ENCODE measurements at places on chromosomes 4 and X. TPM values are rescaled to one million over a fixed set of nuclear protein-coding genes. Genes with fewer than 3 reads are reported as not detected.

The FREM3 gene
- not detected for total RNA-seq

- DNase-seq, result peak; percentile 39
These were observed at the start of gene LIMCH1 for GRCh38 chr4:41538017-41538733. LIMCH1 (plus strand) TSS chr4:41538157; CDS start chr4:41605996, 67,839 bp downstream.

The GABRE gene
- 4.6 TPM for total RNA-seq

The IL21 gene
- not detected for total RNA-seq

DNA sequence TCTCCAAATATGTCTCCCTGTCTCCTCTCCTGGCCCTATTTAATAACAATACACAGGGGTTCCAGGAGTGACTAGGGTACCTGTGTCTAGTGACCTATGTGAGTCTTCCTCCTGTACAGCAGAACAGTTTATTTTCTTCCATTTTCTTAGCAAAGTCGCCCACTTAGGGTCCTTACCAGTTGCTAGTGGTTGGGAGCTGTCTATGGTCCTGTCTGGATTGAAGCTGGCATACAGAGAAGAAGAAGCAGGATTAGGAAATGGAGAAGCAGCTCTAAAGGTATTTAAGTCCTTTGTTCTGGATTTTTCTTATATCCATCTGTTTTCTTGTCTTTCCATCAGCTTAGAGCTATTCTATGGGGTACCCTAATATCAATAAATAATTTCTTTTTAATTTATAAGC, 587.1 kb upstream of the CPEB2 start:
- DNase-seq, result no peak

The SLC39A8 gene
- 19.4 TPM for total RNA-seq
